ENCODE measurements at places on chromosomes 4 and X.

GRCh38 chr4:80382090-80382832 lies 46.7 kb downstream of the CFAP299 start:
- no peak for DNase-seq

- no peak for DNase-seq
Observed at GRCh38 chr4:152467101-152467500, 68.8 kb downstream of the FBXW7 start.

GRCh38 chr4:34636623-34637022 lies 1607.7 kb downstream of the ARAP2 start:
- DNase-seq = no peak

DNA sequence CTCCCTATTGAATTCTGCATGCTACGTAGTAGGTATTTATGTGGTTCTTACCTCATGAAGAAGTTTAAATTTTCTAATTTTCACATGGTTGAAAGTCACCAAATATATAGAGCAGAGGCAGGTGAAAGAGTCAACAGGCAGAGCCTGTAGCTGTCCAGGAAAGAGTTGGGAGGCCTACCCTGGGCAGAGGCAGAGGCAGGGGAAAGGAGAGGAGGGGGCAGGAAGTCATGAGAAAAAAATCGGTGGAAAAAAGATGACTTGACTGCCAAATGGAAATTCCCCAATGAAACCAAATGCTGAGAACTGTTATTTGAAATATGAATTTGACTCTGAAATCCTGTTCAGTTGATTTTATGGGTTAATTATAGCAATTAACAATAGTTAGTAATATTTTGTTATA lies 23.1 kb upstream of the GPR34 start:
- DNase-seq = peak; percentile 12

DNA sequence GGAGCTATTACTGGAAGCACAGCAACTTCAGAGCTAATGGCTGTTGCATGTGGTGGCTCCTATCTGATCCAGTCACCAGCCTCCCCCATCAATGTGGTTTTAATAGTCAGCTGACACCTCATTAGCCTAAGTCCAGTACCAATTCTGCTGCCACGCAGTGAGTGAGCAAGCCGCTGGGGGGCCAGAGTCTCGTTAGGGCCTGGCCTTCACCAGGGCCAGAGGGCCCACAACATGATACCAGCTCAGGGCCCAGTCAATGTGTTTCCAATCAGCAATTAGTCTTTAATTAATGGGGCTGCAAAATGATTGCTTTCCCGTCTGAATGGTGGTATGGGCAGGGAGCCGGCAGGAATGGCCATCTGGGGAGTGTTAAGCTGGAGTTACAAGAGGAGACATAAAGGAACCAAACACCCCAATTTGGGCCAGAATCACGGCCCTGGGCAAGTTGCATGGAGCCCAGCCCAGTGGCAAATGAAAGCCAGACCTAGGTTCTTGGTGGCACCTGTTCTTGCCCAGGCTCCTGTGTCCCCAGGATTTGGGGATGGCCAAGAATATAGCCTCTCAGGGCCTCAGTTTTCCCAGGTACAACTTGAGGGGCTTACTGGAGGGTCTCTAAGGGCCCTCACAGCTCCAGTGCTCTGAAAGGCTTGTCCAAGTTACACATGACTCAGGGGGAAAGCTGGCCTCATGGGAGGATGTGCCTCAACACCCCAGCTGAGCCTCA lies 119.2 kb downstream of the EFNB1 start:
- no peak for DNase-seq
